A549 (cell line): ENCODE measurements at places on chromosomes 5 and 9.

DNA sequence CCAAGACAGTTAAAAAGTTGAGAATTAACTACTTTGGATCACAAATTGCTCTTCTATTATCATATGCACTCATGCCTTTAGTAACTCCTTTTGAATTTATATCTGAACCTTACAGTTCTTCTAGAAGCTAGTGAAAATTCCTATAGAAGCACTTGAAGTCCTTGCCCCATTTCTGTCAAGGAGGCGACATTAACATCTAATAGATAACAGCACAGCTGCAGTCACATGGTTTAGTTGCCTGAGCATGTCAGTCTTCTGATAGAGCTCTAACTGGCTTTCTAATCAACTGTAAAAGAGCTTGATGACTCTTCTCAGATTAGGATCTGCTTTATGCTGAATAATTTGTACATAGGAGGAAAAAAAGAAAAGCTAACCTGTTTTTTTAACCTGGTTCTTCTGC, 9.0 kb downstream of the RFESD start:
- DNase-seq, result no peak

- no peak for DNase-seq
Observed at GRCh38 chr9:135990468-135991429, 29.6 kb upstream of the UBAC1 start.

DNA sequence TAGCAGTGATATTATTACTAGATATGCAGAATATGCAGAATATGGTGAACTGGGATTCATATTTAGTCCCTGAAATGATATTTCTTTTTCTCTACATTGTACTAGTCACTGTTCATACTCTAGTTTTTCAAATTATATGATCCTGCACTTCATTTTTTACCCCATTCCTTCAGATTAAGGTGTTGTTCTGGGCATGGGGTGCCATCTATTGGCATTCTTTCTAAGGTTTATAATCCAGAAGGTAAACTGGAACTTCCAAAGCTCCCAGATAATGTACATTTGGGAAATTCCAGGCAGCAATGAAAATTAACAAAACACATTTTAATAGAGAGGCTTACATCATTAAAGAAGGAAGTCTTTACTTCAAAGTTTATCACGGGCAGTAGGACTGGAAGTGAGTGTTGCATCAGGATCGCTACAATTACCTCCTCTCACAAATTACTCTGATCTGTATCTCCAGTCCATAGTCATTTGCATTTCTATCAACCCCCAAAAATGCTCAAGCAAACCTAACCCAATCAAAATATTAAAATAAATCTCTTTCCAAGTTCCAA, 12.5 kb downstream of the RFX3 start:
- no peak for DNase-seq

DNA sequence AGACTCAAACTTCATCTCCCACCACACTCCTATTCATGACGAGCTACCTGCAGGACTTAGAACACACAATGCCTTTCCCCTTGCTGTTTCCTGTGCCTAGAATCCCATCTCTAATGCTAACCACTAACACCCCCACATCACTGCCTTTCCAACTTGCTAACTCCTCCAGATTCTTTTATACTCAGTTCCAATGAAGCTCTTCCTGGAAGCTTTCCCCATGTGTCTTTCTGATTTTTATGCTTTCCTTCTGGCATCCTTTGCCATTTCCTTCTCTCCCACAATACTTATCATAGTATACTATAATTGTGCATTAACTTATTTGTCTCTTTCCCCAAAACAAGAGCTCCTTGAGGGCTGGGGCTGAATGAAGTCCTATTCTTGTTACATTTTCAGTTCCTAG, 115.3 kb upstream of the PLPPR1 start:
- no peak for DNase-seq

DNA sequence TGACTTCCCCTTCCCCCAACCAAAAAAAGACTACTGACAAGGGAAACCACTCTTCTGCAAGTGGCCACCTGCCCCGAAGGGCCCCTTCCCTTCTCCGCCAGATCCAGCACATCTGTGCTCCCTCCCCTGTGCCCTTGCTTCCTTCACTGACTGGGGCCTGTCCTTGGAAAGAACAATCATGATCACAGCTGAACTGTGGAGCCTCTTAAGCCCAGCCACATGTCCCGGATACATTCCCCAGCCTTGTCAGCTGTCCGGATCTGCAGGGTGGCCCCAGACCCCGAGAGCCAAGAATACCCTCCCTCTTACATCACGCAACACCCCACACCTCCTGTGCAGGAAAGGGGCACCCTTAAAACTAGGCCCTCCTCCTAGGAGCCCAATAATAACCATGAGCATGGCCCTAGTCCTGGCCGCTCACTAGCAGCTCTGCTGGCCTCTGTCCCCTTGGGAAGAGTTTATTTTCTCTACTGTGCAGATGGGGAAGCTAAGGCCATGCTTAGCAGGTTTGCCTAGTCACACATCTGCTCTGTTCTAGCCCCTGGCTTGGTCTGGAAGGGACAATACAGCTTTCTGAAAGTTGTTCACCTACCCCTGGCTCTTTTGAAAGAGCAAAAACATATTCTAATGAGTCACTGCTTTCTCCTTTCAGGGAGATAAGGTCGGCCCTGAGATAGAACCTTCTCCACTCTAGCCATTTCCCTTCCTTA, 3.8 kb downstream of the SPRY4 start:
- no peak for DNase-seq

DNA sequence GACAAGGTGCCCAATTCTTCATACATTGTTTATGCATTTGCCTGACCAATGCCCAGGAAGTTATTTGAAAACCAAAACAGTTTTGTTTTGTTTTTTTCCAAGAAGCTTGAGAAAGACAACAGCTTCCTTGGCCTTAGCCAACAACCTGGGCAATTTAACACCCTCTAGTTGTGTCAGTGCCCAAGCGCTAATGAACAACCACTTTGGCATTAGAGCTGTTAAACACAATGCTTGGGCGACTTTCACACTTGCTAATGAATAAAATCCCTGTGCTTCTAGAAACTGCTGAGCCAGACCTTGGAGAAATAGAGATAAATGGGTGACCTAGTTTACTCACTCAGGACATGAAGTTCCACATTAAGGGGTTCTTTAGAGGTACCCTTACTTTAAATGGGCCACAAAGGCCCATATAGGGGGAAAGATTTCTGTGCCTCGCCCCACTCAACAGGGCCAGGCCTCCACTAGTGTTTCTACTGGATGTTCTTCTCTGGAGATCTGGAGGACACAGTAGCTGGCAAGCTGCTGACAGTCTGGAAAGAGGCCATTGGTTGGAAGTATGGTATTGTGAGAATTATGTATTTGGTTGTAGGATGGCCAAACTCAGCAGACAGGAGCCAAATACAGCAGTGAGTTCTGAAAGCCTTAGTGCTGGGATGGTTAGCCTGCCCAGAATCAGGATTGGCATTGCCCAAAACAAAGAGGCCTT, 179.8 kb downstream of the DOCK8 start:
- no peak for DNase-seq

DNA sequence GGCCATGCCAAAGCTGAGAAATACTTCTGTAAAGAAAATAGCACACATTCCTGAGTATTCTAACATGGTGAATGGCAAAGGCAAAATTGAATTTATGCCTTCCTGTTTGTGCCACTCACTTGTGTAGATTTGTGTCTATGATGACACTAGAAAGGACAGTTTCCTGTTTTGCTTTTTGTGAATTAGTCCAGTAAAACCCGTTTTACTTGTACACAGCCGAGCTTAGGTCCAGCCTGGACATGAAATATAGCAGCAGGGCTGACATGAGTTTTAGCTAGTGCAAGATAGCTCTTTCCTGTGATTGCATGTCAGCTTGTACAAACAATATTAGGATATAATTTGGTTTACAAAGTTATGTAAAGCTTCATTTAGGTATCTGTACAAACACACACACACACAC, 1891.7 kb upstream of the WWC1 start:
- DNase-seq, result no peak

GRCh38 chr9:132059361-132059760, 20.3 kb downstream of the MED27 start:
- no peak for DNase-seq

DNA sequence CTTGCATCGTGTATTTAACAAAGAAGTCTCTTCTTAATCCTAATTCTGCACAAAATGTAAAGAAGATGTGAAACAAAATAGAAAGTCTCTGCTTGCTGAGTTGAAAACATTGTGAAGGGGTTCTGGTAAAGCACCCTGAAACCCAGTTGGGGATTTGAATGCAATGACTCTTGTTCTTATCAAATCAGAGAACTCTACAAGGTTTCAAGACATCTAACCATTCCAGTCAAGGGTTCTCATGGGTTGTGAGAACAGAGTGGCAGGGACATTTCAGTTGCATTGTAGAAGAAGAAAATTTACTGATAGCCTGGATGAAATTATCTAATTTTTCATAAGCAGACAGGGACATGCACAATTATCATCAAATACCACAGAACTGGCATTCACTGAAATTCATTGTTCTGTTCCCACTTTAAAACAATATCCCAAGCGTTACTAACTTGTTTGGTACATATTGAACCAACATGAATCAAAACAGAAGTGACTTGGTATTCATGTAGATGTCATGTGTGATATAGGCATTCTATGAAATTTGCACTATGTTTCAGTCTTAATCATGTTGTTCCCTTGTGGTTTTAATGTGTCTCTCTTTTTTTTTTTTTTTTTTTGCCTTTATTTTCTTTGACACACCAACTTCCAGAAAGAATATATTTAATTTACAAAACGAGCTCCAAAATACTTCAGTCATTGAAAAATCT, 563.3 kb downstream of the IRX1 start:
- DNase-seq, result no peak

GRCh38 chr5:167982-168660, 23.2 kb upstream of the LRRC14B start:
- no peak for DNase-seq

- DNase-seq, result no peak
Observed at GRCh38 chr5:169826618-169827017, 153.7 kb downstream of the INSYN2B start.

GRCh38 chr9:104417296-104417695, 86.8 kb upstream of the OR13F1 start:
- no peak for DNase-seq

- no peak for DNase-seq
Observed at GRCh38 chr5:88290801-88291200, 22.2 kb upstream of the TMEM161B start.

DNA sequence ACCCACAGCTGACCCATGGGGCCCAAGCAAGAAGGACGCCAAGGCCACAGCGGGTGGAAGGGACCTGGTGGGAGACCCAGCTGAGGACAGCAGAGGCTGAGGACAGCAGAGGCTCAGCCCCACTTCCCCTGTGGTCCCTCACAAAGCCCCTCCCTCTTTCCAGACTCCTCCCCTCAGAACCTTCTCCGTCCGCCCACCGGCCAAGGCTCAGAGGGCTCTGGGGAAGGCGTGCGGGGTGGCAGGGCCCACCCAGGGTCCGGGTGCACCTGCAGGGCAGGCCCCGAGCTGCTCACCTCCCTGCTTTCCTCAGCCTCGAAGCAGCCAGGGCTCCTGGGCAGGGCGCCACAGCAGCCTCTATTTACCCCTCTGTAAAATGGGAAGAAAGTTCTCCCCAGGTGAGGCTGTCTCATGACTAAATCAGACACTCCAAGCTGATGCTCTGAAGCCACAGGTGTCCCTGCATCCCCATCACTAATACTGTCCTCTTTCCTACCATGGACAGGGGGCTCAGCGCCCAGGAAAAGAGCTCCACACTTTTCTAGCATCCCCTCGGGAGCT, 137.9 kb upstream of the PPP1R26 start:
- no peak for DNase-seq

DNA sequence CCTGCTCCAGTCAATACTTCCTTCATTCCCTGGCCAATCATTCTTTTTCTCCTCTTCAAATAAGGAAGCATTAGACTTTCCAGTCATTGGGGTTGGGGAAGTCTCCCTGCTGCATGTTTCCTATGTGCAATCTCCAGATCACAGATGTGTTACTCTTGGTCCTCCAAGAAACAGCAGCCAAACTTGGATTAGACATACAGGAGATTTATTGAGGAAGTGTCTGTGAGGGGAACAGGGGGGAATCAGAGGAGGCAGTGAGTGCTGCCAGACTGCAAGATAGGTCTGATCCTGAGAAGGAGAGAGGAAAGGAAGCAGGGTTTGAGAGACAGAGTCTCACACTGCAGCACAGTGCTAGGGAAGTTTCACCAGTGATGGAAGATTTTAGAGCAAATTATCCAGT, 40.6 kb upstream of the SLIT3 start:
- DNase-seq, result no peak

DNA sequence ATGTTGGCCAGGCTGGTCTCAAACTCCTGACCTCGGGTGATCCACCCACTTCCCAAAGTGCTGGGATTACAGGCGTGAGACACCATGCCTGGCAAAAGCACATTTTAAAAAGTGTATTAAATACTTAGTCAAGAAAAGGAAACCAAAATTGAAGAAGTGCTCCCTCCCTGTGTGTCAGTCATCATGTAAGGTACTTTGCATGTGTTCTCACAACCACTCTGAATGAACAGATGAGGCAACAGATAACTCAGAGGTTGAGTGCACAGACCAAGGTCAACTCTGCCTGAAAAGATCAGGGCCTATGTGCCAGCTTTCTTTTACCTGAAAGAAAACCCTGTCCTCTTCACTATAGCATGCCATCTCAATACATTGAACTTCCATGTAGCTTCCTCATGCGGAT, 289.7 kb downstream of the MRPS30 start:
- DNase-seq, result no peak

- DNase-seq, result no peak
Observed at GRCh38 chr5:151081431-151082281, 822 bp upstream of the TNIP1 start.

GRCh38 chr5:175728316-175728715, 70.4 kb downstream of the HRH2 start:
- DNase-seq, result no peak

- DNase-seq, result no peak
Observed at GRCh38 chr9:89207026-89207425, 28.4 kb upstream of the SHC3 start.

DNA sequence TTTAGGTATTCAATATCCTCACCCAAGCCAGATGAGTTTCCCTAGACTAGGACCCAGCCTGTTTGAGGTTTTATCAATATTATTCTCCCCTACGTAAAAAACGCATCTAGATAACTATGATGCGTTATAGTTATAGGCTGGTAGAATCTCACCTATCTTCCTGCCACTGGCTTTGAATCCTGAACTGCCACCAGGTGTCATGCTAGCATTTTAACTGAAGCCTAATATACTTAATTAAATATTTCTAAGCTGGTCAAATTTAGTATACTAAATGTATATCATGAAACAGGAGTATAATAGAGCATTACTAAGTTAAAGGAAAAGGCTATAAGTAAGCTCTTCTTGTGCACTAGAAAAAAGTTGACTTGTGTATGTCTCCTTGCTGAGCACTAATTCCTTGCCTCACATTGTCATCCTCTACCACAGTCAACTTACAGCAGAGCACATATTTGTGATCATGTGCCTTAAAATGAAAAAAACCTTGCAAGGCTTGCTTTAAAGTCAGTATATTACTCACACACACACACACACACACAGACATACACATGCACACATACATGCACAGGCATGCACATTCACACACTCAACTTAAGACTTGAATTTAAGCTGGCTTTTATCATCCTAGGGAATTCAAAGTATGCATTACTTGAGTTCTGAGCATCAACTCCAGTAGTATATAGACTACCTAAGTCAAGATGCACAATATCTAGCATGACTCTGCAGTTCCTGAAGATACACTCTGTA, 303.4 kb downstream of the ADGRV1 start:
- DNase-seq, result no peak
